ENCODE measurements at places on chromosomes 1 and 21.
A peak's percentile ranks its signal among the peaks of the same experiment; 100 is the strongest.

DNA sequence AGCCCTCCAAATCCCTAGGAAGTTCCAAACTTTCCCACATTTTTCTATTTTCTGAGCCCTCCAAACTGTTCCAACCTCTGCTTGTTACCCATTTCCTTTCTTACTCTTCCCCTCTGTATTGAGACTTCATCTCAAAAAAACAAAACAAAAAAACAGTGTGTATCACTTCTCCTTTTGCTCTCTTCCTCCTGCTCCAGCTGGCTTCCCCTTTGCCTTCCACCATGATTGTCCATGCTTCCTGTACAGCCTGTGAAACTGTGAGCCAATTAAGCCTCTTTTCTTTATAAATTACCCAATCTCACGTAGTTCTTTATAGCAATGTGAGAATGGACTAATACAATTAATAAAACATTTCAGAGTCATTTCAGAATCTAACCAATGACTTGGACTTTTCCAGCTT lies 69.6 kb upstream of the KRTAP19-8 start:
- no peak for DNase-seq

DNA sequence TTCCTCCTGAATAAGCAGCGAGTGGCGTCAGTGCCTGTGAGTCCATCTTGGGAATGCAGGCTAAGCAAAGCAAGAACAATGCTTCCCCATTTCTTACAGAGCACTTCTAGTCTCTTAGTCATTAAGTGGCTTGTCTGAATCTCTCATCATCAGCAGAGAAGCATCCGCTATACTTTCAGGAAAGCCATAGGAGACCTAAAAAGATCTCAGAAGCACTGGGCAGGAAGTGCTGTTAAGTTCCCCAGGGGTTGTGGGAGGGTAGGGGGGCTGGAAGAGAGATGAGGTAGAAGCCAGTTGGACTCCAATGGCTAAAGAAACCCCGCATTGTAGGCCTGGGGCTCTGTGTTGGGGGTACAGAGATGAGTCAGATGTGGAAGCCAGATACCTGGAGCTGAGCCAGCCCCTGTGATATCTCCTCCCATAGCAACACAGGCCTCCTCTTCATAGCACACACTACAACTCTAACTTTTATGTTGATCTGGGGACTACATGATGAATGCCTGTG lies 44.9 kb downstream of the SYT6 start:
- no peak for DNase-seq

GRCh38 chr1:96236156-96236739 lies 485.3 kb upstream of the PTBP2 start:
- DNase-seq, result peak; percentile 30

- DNase-seq, result no peak
Measured at GRCh38 chr1:65068202-65069010, 79.6 kb upstream of the AK4 start.

DNA sequence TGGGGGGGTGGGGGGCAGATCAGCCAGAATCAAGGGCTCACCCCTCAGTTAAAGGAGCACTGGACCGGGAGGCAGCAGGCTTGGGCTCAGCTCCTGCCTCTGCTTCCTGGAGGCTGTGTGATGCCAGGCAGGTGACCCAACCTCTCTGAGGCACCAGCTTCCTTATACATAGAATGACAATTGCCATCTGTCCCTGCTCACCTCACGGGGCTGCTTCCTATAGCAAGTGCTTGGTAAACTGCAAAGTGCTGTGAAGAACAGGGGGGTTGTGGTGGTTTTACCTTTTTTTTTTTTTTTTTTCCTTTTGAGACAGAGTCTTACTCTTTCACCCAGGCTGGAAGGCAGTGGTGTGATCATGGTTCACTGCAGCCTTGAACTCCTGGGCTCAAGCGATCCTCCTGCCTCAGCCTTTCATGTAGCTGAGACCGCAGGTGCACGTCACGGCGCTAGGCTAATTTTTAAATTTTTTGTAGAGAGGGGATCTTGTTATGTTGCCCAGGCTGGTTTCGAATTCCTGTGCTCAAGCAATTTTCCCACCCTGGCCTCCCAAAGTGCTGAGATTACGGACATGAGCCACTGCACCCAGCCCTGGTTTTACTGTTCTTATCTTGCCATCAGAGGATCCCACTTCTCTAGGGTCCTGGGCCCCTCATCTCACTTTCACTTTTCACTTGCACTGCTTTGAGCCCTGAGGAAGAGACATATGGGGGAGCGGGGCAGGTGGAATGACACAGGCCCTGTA lies 11.6 kb downstream of the KCNQ4 start:
- DNase-seq, result no peak

DNA sequence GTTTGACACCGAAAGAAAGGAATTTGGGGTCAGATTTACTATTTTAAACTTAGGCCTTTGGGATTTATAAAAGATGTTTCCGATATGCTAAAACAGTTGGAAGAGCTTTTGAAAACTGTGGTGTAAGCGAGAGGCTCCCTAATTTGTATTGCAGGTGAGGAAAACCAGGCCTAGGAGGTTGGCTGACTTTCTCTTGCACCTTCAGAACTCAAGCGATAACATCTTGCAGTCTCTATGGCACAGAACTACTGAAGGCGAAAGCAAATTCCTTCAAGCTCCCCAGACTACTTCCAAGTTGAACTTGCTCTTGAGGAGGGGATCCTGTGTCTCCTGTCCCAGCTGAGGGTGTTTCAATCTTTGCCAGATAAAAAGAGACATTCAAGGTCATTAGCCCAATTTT lies 685.7 kb downstream of the ADGRL2 start:
- no peak for DNase-seq

- DNase-seq, result no peak
Measured at GRCh38 chr1:38003261-38004250, 1.8 kb downstream of the FHL3 start.

GRCh38 chr1:36326499-36326898 lies 3.1 kb upstream of the EVA1B start:
- no peak for DNase-seq

DNA sequence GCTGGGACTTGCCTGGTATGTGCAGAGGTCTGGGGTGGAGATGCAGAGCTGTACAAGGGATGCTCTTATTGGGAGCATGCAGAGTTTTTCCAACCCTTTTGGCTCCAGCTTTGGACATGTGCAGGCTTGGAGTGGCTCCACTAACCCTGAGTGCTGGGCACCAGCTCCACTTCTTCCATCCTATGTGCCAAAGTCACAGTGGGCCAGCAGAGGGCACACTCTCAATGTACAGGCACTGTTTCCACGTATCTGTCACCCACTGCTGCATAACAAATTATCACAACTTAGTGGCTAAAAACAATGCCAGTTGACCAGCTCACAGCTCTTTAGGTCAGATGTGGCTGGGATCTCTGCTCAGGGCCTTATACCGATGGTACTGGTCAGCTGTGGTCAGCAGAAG lies 631.8 kb downstream of the AJAP1 start:
- no peak for DNase-seq

DNA sequence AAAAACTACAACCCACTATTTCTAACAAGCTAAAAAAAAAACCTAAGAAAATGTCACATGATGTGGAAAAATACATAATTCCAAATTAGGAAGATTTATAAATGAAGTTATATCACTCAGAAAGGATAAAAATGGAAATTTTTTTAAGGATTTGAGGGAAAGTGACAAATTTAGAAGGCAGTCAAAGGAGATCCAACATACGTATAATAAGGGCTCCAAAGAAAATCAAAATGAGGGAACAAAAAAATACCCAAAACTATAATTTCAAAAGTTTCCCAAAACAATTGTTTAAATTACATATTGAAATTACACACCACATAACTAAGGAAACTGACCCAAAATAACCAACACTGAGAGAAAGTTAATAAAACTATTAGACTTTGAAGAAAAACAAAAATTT lies 381.1 kb upstream of the KAZN start:
- DNase-seq, result no peak

DNA sequence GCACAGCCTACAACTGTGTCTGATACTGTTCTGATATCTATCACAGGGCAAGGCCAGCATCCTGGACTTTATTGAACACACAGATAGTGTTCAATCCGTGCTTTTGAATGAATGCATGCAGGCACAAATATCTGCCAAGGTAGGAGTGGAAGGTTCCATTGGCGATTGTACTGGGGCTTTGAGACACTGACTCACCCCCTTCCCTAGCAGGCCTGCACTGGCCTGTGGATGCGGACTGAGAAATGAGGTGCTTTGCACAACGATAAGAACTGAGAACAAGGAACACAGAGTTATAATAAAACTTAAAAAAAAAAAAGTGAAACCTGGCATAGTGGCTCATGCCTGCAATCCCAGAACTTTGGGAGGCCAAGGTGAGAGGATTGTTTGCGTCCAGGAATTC lies 62.4 kb upstream of the NGF start:
- no peak for DNase-seq

DNA sequence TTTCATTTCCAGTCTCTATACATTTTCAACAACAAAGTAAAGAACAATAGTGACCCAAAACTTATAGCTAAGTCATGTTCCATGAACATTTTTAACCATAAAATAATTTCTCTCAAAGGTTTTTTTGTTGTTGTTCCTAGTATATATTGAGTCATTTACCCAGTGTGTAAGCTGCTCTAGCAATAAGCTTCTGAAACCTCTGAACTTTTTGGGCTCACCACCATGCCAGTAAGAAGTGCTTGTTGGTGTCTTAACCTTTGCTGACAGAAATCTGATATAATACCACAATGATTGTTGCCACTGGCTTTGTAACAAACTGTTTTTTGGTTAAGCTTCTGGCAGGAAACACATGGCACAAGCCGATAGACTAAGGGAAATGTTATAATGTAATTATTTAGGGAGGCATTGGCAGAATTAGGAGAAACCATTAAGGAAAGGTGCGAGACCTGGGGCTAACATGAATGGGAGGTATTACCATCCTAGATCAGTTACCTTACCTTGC lies 52.6 kb upstream of the UBE2U start:
- DNase-seq, result no peak

- no peak for DNase-seq
Measured at GRCh38 chr21:32693581-32693980, 34.2 kb downstream of the SYNJ1 start.

- no peak for DNase-seq
Measured at GRCh38 chr1:205676597-205676996, 3.7 kb downstream of the SLC45A3 start.

DNA sequence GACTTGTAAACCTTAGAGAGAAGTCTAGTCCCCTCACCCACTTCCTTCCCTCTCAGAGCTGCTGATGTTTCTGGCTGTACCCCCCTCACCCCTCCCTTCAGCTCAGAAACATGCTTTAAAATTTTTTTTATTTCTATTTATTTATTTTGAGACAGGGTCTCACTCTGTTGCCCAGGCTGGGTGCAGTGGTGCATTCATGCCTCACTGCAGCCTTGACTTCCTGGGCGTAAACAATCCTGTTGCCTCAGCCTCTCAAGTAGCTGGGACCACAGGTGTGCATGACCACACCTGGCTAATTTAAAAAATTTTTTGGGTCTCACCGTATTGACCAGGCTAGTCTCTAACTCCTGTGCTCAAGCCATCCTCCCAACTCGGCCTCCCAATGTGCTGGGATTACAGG lies 2.9 kb upstream of the WNT2B start:
- no peak for DNase-seq

DNA sequence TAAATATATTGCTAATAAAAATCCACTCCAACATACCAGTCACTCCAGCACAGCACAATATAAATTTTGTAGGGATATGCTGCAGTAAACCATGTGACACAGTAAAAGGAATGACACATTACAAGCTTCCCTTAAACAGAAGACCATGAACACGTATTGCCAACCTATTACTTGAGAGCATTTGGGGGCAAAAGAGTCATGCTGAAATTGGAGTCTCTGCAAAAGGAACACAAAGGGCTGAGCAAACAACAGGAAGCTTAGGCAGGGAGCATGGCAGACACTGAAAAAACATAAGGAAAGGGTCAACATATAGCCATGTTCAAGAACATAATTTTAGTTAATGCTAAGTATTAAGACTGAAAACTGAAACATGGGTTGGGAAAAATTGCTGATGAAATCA lies 214.5 kb downstream of the SMYD3 start:
- DNase-seq, result no peak

- peak; percentile 75 for DNase-seq
Measured at GRCh38 chr1:59750328-59751003, 64.3 kb upstream of the HOOK1 start.

- no peak for DNase-seq
Measured at GRCh38 chr1:2025491-2025981, 6.4 kb downstream of the GABRD start.

Data from AG04450 (cell line).